ENCODE measurements at places on chromosomes 11 and 22. TPM values are rescaled to one million over a fixed set of nuclear protein-coding genes. Genes with fewer than 3 reads are reported as not detected.

GRCh38 chr22:18152519-18152918 lies 2.5 kb downstream of the USP18 start:
- no peak for DNase-seq

GRCh38 chr22:22931557-22932270 lies 44.1 kb downstream of the IGLL5 start:
- no peak for DNase-seq

DNA sequence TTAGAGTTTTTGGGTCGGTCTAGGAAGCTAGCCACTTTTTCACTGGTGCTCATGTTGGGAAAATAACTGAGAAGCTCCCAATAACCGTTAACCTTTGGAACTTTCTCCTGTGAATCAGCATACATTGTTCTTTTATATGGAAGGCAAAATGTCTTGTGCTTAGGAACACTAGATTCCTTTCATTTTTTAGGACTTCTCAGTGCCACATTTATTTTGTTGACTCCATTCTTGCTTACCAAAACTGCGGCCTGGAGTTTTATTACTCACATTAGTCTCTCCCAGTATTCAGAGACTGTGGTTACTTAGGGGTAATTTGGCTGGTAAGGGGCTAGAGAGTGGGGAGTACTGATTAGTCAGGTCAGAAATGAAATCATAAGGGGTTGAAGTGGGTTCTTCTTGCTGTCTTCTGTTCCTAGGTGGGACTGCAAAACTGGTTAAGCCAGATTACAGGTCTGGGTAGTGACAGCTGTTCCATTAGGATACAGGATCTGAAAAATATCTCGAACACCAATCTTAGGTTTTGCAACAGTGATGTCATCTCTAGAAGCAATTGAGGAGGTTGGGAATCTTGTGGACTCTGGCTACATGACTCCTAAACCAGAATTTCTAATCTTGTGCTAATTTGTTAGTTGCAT lies 631.4 kb upstream of the LUZP2 start:
- DNase-seq: no peak

DNA sequence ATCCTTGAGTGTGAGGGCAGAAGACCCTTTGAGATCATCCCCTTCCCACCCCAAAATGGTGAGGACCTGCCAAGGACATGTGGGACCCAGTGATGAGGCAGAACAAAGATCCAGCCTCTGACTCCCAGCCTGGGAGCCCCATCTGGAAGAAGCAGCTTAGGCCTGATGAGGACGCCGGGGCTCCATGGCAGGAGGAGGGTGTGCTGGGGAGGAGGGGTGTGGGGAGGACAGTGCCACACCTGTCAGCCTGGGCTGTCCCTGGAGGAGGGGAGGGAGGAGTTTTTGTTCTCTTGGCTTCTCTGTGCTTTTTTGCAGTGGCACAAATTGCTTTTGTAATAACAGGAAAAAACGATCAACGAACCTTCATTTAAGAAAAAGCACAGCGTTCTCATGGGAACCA lies 44.4 kb upstream of the DAGLA start:
- no peak for DNase-seq

- DNase-seq: no peak
Observed at GRCh38 chr22:39148026-39148726, 4.3 kb downstream of the CBX7 start.

DNA sequence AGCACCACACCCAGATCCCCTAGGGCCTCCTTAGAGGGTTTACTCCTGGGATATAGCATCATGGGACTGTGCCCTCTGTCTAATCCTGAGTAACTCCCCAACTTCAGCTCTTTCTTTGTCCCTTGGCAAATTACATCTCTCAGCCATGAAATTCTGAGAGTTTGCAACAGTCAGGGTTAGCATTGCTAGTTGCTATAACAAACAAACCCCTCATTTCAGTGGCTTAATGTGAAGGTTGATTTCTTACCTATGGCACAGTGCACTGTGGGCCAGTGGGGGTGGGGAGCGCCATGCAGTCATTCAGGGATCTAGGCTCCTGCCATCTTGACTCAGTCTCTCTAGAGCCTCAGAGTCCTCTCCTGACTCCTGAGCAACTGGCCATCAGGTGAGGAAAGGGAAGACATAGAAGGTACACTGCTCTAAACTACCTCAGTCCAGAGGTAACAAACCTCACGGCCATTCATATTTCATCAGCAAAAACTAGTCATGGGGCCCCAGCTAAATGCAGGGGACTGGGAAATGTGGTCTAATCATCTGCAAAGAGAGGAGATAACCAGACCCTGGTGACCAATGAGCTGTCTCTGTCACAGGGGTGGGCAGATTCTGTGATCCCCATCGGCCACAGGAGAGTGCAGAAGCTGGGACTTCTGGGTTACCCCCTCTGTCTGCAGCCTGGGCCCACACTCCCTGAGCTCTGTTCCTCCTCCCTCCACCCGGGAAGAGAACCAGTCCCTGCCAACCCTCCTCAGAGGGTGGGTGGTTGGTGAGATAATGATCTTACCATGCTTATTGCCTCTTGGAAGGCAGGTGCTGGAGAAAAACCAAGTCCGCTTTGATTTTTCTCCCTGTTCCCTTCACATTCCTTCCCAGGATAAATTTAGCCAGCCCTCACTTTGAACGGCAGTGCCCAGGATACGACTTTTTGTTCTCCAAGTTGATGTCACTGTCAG lies 17.5 kb downstream of the PRG3 start:
- no peak for DNase-seq

- DNase-seq: no peak
Observed at GRCh38 chr11:63811522-63811921, 1.7 kb upstream of the SPINDOC start.

DNA sequence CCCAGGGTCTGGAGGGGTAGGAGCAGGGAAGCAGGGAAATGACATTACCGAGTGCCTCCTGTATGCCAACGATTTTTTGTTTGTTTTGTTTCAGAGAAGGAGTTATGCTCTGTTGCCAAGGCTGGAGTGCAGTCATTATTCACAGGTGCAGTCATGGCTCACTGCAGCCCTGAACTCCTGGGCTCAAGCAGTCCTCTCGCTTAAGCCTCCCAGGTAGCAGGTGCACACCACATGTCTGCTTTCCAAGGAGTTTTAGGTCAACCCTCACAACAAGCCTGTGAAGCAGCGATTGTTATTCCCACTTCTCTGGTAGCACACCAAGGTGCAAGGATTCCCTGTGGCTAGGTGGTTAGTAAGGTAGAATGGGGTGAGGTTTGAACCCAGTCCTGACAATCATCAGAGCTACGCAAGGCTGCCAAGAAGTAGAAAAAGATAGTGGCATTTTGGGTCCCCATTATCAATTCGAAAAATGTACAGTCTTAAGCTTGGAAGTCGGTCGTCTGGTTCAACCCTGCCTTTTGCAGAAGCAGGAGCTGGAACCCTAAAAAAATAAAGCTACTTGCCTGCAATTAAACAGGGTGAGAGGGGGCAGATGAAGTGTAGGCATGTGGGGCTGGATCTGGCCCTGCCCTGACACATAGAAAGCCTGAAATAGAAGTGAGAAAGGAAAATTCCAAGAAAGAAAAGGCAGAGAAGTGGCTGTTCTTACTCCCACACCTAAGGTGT lies 9.1 kb downstream of the UCP3 start:
- DNase-seq: no peak

- DNase-seq: no peak
Observed at GRCh38 chr11:61657566-61658290, 22.5 kb upstream of the DAGLA start.

GRCh38 chr11:69326622-69327219 lies 32.8 kb downstream of the MYEOV start:
- no peak for DNase-seq

GRCh38 chr11:114929351-114930000 lies 251.1 kb downstream of the NXPE2 start:
- DNase-seq: no peak

- DNase-seq: no peak
Observed at GRCh38 chr11:44537679-44538078, 27.8 kb upstream of the CD82 start.

GRCh38 chr11:121439337-121439736 lies 12.8 kb upstream of the SORL1 start:
- no peak for DNase-seq

The SAA1 gene
- total RNA-seq: 175 TPM

The MMP13 gene
- total RNA-seq: 0.57 TPM

The PARVG gene
- total RNA-seq: 0.96 TPM

The APOL3 gene
- 2.7 TPM for total RNA-seq

The RASD2 gene
- 1.3 TPM for total RNA-seq

The DNAJB7 gene
- total RNA-seq: not detected

Measured in hepatocyte (in vitro differentiated cells).